GM23248 (cell line): ENCODE measurements at places on chromosomes 1 and 21. TPM values are rescaled to one million over a fixed set of nuclear protein-coding genes. Genes with fewer than 3 reads are reported as not detected.

Gene C1orf115
- polyA plus RNA-seq = 0.58 and 0.83 TPM in 2 replicates

Gene APOBEC4
- not detected in 2 replicates for polyA plus RNA-seq

Gene PTGS2
- 50.4 and 50.8 TPM in 2 replicates for polyA plus RNA-seq

Gene RHD
- 0.32 and 0.33 TPM in 2 replicates for polyA plus RNA-seq

Gene GUCA2A
- polyA plus RNA-seq = not detected in 2 replicates

Gene ZFYVE9
- 5.0 and 6.4 TPM in 2 replicates for polyA plus RNA-seq

Gene AGL
- 5.2 and 5.5 TPM in 2 replicates for polyA plus RNA-seq

Gene PPIH
- 35.1 and 37.1 TPM in 2 replicates for polyA plus RNA-seq
